ENCODE measurements at places on chromosomes 4 and X.

DNA sequence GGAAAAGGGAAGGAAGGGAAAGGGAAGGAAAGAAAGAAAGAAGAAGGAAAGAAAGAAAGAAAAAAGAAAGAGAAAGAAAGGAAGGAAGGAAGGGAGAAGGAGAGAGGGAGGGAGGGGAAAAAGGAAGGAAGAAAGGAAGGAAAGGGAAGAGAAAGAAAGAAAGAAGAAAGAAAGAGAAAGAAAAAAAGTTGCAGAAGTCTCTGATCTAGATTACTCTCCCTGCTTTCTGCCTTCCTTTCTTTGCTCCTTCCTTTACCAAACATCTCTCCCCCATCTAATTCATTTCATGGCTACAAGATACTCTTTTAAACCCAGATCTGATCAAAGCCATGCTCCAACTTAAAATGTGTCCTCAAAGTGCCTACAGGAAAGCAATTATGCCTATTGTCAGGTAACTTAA lies 148.6 kb downstream of the KIT start:
- no peak for DNase-seq

GRCh38 chr4:56130606-56131155 lies 181.9 kb downstream of the CEP135 start:
- no peak for DNase-seq

DNA sequence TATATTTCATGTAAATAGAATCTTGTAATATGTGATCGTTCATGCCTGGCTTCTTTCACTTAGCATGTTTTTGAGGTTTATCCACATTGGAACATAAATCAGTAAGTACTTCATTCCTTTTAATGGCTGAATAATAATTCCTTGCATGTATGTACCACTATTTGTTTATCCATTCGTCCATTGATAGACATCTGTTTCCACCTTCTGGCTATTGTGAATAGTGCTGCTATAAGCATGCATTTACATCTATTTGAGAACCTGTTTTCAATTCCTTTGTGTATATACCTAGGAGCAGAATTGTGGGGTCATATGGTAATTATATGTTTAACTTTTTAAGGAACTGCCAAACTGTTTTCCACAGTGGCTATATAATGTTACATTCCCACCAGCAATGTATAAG lies 356.7 kb upstream of the DIPK2B start:
- DNase-seq = no peak

DNA sequence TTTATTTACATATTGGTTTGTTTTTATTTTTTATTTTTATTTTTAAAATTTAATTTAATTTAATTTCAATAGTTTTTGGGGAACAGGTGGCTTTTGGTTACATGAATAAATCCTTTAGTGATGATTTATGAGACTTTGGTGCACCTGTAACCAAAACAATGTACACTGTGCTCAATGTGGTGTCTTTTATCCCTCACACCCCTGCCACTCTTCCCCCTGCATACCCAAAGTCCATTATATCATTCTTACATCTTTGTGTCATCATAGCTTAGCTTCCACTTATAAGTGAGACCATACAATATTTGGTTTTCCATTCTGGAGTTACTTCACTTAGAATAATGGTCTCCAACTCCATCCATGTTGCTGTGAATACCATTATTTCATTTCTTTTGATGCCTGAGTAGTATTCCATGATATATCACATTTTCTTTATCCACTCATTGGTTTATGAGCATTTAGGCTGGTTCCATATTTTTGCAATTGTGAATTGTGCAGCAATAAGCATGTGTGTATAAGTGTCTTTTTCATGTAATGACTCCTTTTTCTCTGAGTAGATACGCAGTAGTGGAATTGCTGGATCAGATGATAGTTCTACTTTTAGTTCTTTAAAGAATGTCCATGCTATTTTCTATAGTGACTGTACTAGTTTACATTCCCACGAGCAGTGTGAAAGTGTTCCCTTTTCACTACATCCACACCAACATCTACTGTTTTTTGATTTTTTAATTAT lies 157.1 kb downstream of the CPXCR1 start:
- DNase-seq = no peak

- DNase-seq = no peak
Measured at GRCh38 chr4:42555828-42556227, 101.1 kb downstream of the ATP8A1 start.

GRCh38 chrX:97938706-97939105 lies 1055.0 kb downstream of the RPA4 start:
- no peak for DNase-seq

DNA sequence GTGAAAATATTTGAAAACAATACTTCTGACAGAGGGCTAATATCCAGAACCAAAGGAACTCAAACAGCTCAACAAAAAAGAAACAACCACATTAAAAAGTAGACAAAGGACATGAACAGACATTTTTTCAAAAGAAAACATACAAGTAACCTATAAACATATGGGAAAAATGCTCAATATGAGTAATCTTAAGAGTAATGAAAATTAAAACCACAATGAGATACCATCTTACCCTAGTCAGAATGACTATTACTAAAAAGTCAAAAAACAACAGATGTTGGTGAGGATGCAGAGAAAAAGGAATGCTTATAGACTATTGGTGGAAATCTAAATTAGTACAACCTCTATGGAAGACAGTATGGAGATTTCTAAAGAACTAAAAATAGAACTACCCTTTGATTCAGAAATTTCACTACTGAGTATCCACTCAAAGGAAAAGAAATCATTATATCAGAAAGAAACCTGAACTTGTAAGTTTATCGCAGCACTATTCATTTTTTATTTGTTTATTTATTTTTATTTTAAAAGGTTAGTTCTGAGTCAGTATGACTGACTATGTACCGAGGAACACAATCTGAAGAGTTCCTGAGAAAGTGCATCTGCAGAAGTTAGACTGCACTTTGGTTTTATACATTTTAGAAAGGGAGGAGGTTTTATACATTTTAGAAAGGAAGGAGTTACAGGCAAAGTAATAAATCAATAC lies 231.3 kb downstream of the INPP4B start:
- DNase-seq = no peak

GRCh38 chrX:23930894-23931604 lies 23.2 kb downstream of the CXorf58 start:
- no peak for DNase-seq

GRCh38 chr4:122086338-122087065 lies 65.6 kb upstream of the BLTP1 start:
- DNase-seq = no peak

DNA sequence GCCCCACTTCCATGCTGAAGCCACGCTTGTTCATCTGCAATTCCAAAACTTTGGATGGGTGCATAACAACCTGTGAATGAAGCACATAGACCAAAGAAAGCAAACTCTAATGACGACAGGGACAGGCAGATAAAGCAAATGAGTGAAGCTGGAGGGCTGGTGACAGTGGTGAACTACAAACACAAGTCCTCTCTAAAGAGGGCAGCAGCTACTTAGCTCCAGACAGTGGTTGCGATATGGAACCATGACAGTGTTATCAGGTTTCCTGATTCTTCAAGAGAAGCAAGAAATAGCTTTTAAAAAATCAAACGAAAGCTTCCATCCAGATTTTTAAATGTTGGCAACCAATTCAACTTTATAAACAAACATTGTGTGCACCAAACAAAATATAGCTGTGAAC lies 23.8 kb downstream of the NOX1 start:
- no peak for DNase-seq

- no peak for DNase-seq
Measured at GRCh38 chr4:55736605-55737183, 82.9 kb upstream of the EXOC1L start.

DNA sequence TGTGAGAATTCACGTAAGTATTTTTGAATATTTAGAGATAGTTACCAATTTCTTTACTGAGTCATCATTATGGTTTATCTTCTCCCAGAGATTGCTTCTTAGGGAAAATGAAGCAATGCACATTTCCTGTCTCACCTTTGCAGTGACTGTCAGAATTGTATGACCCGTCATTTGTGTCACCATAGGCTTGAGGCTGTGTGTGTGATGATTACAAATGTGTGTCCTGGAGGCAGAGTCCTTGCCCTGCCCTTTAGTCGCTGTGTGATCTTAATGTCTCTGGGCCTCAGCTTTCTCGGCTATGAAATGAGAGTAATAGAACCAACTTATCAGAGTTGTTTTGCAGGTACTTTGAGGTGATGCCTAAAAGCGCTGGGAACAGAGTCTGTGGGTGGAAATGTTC lies 13.9 kb downstream of the HCCS start:
- no peak for DNase-seq

DNA sequence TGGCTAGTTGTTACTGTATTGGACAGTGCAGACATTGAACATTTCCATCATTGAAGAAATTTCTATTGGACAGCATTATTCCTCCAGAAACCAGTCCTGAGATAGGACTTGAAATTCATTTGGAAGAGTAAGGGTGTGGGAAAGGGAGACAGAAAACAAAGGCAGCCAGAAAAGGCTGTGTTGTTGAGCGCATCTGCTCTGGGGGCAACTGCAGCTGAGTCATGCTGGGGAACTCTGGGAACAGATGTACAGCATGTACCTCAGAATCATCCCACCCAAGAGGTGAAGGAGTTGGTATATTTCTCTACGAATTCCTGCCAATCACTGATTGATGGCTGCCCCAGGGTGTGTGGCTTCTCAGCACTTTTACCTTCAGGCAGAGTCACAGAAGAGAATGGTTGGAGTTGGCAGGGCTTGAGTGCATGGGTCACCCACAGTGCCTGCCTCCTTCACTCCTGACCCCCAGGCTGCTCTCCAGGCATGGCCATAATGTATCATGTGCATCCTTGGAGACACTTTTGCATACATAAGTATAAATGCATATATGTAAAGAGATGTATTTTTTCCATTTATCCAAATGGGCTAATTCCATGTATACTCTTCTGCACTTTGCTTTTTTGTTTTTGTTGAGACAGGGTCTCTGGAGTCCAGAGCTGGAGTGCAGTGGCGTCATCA lies 39.4 kb downstream of the GEMIN8 start:
- DNase-seq = no peak

- DNase-seq = no peak
Measured at GRCh38 chr4:173039617-173040577, 128.7 kb upstream of the GALNT7 start.

- no peak for DNase-seq
Measured at GRCh38 chr4:125624951-125625350, 310.2 kb downstream of the FAT4 start.

- DNase-seq = no peak
Measured at GRCh38 chr4:81746071-81746470, 274.4 kb upstream of the RASGEF1B start.

GRCh38 chr4:4572821-4573220 lies 31.0 kb upstream of the STX18 start:
- DNase-seq = no peak

- no peak for DNase-seq
Measured at GRCh38 chr4:76233529-76233928, 18.0 kb upstream of the FAM47E start.

- DNase-seq = no peak
Measured at GRCh38 chr4:98501383-98501782, 157.0 kb downstream of the TSPAN5 start.

DNA sequence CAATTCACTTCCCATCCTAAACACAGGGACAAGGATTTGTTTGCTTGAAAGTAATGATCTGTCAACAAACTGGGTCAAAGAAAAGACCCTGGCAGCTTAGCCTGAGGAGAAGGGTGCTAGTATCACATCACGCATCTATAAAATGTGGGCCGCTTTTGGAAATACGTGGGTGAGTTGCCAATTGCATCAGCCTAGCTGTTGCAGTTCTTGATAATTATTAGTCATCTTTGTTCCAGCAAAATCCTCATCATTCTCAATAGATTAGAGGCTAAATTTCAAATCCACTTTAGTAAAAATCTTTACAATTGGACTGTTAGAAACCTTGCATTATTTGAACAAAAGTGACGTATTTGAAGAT lies 33.6 kb upstream of the TAPT1 start:
- peak; percentile 2 for DNase-seq

DNA sequence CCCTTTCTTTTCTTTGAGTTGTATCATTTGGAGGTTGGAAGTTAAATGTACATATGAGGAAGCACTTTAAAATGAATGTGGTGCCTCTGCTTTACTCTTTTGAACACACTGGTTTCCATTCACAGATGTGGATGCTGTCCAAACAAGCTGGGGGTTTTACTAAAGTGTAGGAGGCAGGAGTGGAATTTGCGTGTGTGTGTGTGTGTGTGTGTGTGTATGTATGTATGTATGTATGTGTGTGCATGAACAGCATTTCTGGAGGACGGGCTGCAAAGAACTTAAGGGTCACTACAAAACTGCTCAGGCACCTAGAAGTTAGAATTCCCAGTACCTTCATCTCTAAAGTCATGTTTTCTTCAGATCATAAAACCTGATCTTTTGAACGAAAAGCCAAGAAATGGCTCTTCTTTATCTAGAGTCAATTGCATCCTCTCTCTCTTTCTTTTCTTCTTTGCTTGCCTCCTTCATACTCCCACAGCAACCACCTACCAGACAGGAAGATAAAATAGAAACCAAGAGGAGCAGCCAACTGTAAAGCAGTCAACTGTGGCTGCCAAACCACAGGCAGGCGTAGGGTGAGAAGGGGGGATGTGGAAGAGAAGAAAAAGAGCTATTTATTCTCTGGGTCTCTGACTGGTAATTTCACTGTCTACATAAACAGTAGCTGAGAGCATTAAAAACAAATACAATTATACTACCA lies 177.0 kb upstream of the RASGEF1B start:
- DNase-seq = peak; percentile 21

DNA sequence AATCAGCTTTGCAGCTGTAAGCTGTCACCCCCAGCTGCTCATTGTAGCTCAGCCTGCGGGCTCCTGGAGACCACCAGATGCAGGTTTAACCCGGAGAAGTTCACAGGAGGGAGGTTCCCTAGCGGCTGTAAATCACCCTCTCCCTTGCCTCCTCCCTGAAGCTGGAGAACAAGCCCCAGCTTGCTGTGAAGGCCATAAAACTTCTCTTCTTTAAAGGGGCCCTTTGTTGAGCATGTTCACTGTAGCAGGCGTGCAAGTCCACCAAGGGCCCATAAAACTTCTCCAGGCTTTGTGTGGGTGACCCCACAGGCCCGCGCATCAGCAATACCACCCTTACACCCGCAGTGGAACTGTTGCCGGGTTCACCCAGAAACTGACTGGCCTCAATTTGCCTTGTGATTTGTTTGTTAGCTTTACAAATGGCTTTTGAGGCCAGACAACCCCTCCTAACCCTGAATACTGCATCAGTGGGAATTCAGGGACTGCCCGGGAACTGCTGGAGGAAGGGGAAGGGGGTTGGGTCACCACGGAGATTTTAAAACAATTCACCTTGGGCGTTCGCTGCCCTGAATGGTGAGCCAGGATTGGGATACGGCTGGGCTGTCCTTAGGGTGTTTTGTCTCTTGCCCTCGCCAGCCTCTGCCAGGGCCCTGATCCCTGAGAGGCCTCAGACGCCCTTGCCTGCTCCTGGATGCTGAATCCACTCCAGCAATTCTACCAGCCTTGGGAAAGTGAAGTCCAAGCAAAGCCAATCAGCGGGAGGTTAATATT lies 49.5 kb upstream of the ATP6AP2 start:
- DNase-seq = no peak

DNA sequence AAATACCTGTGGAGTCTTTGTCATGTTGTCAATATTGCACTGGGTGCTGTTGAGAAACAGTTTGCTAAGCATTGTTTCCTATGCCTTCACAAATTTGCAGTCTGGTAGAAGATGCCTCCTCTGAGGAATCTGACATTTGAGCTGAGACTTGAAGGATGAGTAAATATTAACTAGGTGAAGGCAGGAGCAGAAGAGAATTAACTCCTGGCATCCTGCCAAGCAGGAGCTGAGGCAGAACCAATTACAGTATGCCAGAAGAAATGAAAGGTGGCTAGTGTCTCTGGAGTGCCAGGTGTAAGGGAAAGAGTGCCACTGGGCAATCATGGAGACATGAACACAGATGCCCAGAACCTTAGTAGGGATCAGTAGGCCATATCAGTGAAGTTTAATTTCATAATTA lies 1778.2 kb upstream of the PCDH10 start:
- DNase-seq = no peak
